ENCODE measurements at places on chromosomes 12 and 14. TPM values are rescaled to one million over a fixed set of nuclear protein-coding genes. Genes with fewer than 3 reads are reported as not detected.

- no peak for DNase-seq
These were observed 50.9 kb downstream of the SNAPC1 start for GRCh38 chr14:61813096-61813606.

DNA sequence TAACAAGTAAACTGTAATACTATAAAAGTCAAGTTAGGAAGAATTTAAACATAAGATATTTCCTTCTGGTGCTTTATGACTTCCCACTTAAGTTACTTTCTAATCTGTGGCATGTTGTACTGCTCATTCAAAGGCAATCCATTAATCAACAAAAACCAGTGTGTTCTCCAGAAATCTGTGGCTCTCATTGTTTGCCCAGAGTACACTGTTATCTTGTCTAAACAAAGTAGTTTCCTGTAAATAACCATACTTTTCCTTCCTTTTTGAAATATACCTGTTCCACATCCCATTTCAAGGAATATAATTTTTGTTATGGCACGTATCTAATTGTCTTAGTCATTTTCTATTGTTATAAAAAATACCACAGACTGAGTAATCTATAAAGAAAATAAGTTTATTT is 184.1 kb downstream of the CCER1 start:
- DNase-seq: no peak

GRCh38 chr12:113077859-113078255 is 21.3 kb downstream of the DTX1 start:
- no peak for DNase-seq

GRCh38 chr12:121789800-121790728 is 3.4 kb downstream of the RHOF start:
- DNase-seq: no peak

DNA sequence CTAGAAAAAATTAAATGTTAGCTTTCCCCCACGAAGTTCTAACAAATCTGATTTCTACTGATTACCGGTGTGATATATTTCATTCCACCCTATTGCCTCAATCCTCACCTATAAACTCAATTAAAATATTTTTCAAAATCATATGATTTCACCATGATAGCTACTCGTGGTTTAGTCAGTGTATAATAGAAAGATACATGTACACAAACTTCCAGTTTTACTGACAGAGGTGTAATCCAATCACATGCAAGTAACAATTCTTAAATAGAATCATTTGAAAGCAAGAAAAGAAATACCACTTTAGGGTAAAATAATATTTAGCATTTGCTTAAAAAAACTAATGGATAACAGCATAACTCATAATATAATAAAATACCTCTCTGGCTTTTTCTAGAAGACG is 55.0 kb upstream of the C12orf50 start:
- DNase-seq: no peak

DNA sequence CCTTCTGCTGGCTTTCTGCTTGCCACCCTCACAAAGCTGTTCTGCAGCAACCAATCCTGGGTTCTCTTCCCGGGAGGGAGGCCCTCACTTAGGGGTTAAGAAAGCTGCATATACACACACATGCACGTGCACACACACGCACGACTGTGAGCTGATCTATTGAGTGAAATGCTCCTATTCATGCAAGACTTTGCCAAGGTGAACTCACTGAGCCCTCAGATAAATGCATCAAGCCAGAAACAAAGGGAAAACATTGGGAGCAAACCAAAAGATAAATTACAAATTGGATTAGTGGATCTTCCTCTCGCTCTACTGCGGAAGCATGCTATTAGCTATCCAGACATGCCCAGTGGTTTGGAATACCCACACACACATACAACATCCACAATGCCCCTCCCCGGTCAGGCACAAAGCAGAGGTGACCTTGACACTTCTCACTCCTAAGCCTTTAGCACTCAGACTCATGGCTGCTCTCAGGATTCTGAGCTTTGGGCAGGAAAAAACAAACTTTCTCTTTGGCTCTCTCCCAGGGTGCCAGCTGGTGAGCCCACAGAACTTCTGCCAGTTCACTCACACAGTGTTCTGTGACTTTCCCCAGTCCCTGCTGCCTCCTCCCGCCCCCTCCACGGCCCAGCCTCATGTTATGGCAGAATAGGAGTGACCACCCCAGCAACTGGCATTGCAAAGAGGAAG is 320.0 kb downstream of the DPF3 start:
- no peak for DNase-seq

OR2AP1 gene
- not detected for total RNA-seq

GRCh38 chr12:77032406-77032805 is 33.0 kb downstream of the E2F7 start:
- DNase-seq: no peak

DNA sequence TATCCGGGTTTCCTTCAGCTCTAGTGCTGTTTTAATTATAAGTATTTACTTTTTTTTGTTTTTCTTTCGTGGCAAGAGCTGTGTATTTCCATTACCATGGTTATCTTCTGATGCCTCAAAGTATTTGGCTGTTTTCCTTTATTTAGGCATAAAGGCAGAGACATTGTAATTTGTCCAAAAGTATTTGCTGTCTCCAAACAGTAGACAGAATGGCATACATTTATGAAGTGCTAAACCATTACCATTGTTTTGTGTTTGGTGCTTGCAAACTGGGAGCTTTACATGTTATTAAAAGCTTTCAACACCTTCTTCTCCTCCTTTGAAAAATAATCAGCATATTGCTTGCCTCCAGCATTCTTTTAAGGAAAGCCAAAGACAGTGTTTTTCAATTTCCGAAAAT is 46.3 kb downstream of the FLRT2 start:
- DNase-seq: no peak

TSPAN19 gene
- total RNA-seq: not detected

- DNase-seq: no peak
These were observed 16.5 kb downstream of the KLHL28 start for GRCh38 chr14:44945264-44945663.

DNA sequence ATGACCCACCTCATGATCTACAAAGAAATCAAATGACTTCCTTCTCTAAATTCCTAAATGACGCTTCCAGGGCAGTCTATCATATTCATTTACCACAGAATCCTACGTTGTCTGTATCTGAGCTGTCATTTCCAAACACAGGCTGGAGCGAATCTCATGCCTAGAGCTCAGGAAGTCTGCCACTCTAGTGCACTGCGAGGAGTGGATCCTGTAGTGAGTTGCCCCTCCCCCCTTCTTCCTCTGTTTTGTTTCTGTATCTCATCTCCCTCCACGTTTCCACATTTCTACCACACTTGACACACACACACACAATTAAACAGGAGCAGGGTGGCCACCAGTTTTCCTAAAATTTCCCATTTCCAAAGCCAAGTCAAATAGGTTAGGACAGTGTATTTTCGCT is 415.4 kb upstream of the PRICKLE1 start:
- DNase-seq: no peak

DNA sequence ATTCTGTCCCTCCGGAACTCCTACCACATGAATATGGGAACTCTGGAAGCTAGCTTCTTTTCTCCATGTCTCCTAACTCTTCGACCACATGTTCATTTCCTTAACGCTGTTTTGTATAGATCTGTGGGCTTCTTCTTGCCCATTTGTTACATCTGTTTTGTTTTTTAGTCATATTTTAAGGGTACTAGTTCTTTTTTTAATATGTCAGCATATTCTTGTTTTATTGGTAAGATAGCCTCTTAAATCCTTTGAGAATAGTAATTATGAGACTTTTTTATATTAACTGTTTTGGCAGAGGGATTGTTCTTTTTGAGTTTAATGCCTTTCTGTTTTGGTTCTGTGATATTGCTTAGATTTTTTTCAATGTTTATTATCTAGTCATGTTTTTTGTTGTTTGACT is 70.5 kb downstream of the VRK1 start:
- no peak for DNase-seq

IFNG-AS1 gene
- total RNA-seq: 0.94 TPM

GRCh38 chr12:8032242-8033152 is at the start of gene FOXJ2:
TSS of gene FOXJ2 (plus strand) at chr12:8032716. CDS start at chr12:8039833, 7,117 bp downstream.
- DNase-seq: no peak

Data from omental fat pad (tissue), 4 donors.